ENCODE measurements at places on chromosomes 4 and X.

- no peak for DNase-seq
These were observed 8.7 kb downstream of the ANXA10 start for GRCh38 chr4:168101026-168101425.

DNA sequence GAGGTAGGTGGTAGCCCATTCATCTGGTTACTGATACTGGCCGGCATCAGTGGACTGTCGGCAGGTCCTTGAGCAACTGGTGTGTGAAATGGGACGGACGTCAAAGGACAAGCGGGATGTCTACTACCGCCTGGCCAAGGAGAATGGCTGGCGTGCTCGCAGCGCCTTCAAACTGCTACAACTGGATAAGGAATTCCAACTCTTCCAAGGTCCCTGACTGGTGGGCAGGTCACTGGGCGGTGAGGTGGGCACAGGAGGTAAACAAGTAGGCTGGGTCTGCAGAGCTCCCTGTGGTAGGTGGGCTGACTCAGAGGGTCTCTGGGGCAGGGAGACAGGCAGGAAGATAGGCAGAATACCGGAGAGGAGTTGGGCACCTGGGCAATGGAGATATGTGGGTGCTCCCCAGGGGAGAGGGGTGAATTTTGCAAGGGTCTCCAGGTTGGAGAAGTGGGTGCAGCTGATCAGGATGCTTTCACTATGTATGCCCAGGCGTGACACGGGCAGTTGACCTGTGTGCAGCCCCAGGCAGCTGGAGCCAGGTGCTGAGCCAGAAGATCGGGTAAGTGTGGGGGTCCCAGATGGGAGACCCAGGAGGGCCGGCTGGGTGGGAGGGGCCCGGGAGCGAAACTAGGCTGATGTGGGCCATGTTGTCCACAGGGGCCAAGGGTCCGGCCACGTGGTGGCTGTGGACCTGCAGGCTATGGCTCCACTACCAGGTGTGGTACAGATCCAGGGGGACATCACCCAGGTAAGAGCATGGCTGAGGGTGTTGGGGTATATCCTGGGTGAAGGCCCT is 2.2 kb downstream of the FTSJ1 start:
- DNase-seq: no peak

DNA sequence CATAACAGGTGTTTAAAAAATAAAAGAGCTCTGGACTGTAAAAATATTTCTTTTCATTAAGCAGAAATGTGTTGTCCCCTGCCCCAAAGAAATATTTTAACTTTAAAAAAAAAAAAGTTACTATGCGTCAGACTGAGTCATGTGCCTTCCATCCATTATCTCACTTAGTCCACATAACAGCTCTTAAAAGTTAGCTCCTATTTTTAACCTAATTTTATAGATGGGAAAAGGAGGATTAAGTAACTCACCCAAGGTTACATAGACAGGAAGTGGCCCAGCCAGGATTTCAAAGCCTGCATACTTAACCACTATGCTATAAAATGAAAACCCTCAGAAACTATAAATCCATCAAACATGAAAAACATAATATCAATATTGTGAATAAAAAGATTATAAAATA is 97.7 kb downstream of the MANBA start:
- DNase-seq: no peak

DNA sequence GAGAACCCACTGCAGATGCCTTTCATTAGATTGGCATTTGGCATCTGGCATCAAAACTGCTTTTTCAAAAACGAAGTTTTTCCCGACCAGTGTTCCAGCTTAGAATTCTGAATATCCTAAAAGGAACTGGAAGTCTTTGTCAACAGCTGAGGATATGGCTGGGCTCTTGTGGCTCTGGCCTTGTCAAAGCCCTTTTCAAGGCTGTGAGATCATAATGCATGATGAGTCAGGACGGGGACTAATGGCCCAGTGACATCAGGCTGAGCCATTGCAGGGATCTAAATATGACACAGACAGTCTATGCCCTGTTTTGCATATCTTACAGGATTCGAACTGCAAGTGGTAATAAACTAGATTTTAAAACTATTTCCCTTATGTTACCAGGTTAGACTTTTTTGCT is 306.4 kb downstream of the PTTG2 start:
- DNase-seq: no peak

GRCh38 chr4:114229706-114230105 is 250.3 kb upstream of the ARSJ start:
- DNase-seq: no peak

DNA sequence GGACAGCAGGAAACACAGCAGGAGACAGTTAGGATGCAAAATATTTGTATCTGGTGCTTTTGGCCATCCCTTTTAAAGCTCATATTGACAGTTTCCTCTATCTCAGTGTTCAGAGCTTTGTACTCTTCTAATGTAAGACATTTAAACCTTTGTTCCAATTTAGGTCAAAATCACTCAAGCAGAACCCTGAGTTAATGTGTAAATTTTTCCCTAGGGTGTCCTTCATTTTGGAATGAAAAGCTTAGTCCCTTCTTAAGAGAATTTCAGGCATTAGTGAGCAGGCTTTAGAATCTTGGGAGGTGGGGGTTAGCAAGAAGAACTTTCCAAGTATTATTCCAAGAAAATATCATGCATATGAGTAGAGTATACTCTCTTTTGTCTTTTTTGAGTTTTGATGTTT is 188.7 kb downstream of the GBA3 start:
- no peak for DNase-seq

DNA sequence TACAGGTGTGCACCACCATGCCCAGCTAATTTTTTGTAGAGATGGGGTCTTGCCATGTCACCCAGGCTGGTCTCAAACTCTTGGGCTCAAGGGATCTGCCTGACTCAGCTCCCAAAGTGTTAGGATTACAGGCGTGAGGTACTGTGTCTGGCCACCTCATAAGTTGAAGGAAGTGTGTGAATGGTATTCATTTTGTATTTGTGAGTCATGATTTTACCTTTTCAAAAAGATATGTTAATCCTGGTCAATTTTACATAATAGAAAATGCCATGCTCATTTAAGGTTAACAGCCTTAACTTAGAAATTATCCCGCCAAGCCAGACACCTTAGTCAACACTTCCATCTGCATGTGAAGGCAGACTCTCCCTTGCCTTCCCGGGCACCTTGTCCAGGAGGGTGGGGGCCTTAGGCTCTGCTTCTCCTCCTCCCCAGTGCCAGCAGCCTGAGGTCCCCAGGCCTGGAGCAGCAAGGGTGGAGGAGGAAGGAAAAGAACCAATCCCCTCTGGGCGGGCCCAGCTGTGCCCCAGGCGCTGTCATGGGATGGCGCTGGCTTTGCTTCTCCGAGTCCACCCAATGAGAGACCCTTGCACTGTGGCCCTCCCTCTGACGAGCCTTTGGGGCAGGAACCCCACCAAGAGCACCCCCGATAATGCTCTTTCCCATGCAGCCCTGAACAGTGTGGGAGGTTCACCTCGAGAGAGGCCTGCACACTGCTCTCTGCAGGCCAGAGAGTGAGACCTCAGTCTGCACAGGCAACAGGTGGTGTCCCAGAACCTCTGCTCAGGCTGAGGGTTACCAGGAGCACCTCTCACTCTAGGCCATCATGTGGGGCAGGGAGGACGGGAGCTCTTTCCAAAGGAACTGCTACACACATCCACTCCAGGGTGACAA is 37.3 kb downstream of the RNF212 start:
- no peak for DNase-seq

- DNase-seq: no peak
These were observed 19.3 kb downstream of the RAP2C start for GRCh38 chrX:132199941-132200340.

- DNase-seq: no peak
These were observed 17.7 kb downstream of the UBE2D3 start for GRCh38 chr4:102809691-102810090.

DNA sequence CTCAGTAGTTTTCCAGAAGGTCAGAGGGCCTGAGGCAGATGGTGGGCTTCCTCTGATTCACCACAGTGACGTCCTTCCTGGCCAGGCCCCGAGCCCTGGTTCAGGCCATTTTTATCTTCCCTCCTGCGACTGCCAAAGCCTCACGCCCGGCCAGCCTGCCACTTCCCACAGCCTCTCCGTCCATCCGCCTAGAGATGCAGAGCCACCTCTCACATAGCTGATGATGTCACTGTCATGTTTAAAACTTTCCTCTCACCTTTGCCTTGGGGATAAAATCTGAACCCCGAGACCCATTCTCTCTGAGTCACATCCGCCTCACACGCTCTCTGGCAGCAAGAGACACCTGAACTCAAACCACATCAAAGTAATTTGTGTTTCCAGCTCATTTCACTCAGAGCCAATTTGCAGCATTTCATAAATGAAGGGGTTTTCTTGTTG is 175.3 kb downstream of the QDPR start:
- peak; percentile 55 for DNase-seq

DNA sequence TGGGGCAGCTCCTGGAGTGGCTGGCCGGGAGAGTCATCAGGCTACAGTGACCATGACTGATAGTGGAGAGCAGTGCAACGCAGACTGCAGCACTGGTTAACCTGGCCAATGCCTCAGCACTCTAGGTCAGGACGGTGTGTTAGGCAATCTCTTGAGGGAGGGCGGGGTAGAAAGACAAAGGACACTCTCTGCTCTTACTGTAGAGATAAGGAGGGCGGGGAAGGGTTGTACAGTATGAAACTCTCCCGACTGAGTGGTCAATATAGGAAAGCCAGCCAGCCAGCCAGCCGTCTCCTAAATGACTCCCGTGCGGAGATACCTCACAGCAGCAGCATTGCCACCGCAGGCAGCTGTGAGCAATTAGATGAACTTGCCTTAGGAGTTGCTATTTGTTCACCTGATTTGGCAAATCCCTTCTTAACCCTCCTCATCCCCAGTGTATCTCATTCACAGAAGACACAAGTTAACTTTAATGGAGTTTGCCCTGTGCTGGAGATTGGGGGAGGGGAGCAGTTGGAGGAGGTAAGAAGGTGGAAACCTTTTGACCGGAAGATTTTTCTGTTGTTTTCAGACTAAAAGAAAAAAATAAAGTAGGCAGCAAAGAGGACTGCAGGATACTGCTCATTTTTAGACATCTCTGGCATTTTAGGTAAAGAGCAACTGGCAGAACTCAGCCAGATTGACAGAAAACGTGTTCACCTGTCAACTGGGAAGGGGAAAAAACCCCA is 330.5 kb downstream of the HNRNPD start:
- no peak for DNase-seq

GRCh38 chrX:70084592-70085240 is 22.5 kb downstream of the OTUD6A start:
- DNase-seq: no peak

DNA sequence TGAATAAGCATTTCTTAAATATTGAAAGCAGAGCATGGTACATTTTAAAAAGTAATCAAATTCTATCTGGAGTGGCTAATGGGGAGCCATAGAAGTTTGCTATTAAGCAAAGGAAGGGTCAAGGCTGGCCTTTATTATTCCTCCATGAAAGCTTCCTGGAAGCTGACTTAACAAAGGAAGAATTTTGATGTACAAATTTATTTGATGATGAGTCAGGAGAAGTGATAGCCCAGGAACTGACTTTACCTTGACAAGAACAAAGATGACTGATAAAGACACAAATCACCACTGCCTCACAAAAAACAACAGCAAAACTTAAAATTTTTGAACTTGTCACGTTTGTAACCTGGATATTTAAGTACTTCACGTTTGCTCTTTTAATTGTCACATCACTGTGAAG is 872.1 kb downstream of the PCDH7 start:
- DNase-seq: no peak

DNA sequence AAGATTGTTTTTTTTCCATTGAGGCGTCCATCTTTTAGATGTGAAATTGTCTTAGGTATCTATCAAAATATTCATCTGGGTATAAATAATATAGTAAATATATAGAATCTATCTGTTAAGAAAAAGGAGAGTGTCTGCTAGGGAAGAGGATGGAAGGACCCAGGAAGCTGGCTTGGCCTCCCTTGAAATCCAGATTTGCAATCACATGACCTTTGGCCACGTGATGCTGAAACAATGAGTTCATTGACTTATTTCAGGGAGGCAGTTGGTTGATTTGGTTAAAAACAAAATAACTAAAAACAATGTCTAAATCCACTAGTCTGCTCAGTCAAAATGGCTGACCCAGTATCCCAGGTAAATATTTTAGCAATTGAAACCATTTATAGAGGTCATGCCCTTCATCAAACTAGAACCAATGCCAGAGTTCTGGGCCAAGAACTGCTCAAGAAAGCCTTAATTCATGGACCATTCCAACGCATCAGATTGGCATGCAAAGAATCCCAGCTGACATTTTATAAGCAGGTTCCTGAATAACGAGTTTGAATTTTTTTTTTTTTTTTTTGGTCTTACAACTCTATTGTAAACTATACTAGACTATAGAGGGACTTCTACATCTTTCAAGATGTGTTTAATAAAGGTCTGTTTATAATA is 172.7 kb downstream of the MID1 start:
- DNase-seq: no peak

- DNase-seq: no peak
These were observed 72.0 kb upstream of the MSX1 start for GRCh38 chr4:4787421-4787820.

GRCh38 chr4:182179105-182179504 is 64.1 kb upstream of the TENM3 start:
- DNase-seq: no peak

GRCh38 chrX:70922774-70923473 is 8.0 kb downstream of the SLC7A3 start:
- DNase-seq: no peak

- DNase-seq: no peak
These were observed at the start of gene IL21 for GRCh38 chr4:122621016-122621507. TSS of gene IL21 (minus strand) at chr4:122621066. CDS start at chr4:122621011, 55 bp downstream.

GRCh38 chr4:66443008-66443407 is 772.7 kb upstream of the EPHA5 start:
- no peak for DNase-seq

DNA sequence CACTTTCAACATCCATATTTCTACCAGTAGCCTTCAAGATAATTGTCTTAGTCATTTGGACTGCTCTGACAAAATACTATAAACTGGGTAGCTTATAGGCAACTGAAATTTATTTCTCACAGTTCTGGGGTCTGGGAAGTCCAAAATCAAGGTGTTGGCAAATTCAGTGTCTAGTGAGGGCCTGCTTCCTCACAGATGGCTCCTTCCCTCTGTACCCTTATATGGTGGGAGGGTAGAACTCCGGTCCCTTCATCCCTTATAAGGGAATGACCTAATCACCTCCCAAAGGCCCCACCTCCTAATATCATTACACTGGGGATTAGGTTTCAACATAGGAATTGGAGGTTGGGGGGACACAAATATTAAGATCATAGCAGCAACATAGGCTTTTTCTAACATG is 7.4 kb upstream of the TBC1D25 start:
- DNase-seq: no peak

DNA sequence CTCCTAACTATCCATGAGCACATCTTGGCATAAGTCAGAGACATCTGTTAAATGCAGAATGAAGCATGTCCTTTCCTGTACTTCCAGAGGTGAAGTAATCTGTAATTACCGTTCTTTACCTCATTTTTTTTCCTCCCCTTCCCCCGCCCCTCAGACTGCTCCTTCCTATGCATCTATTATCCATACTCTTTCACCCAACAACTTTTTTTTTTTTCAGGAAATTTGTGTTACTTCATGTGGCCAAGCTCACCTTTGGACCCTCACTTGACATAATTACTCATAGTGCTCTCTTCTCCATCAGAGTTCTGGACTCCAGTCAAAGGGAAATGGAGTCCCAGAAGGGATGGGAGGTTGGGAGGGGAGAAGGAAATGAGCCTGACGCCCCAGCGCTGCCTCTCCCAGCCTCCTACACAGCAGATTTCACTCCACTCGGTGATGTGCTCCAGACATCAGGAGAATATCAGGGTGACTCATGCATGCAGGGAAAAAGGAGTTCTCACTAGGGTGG is 568.8 kb downstream of the STIM2 start:
- no peak for DNase-seq

Data from naive thymus-derived CD8-positive, alpha-beta T cell (primary cell).